Cardiac fibroblast (primary cell): ENCODE measurements at places on chromosomes 13 and 19.

- DNase-seq: no peak
Observed at GRCh38 chr13:74024856-74025255, 109.3 kb downstream of the KLF12 start.

- DNase-seq: no peak
Observed at GRCh38 chr13:61170856-61171255, 244.8 kb downstream of the PCDH20 start.

DNA sequence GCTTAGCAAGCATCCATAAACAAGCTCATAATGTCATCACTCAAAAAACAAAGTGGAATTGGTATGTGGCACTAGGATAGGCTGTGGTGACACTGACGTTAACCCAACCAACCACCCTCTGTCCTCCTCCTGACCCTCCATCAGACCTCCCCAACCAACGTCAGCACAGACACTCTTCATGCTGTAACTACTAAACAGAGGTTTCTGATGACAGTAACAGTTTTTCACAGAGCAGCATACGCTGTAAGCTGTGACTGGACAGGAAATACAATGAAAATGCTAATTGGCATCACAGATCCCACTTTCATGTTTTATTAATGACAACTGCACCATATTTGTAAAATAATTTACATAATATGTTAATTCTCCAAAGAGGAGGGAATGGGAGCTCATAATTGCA lies 238.0 kb downstream of the IRS2 start:
- DNase-seq: no peak

DNA sequence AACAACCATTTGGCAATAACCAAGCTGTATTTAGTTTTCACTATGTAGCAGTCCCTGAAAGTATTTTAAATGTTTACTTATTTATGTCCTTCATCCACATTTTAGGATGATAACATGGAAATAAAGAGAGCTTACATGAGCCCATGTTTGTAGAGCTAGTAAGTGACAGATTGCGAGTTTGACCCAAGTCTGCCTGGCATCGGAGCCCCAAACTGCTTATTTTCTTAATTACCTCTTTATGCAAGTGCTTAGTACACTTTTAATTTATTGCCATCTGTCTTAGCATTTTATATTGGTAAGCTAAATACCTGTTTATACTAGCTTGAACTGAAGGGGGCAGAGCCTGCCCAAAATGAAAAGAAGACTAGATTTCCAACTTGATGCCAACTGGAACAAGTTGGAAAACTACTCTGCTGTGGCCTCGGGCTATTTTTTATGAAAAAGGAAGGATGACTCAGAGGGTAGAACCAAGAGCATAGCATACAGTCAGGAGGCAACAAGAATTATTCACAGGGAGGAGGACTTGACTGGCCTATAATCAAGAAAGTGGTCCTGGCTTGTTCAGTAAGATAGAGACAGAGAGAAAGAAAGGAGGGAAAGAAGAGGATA lies 150.2 kb downstream of the NDFIP2 start:
- peak; percentile 73 for DNase-seq

DNA sequence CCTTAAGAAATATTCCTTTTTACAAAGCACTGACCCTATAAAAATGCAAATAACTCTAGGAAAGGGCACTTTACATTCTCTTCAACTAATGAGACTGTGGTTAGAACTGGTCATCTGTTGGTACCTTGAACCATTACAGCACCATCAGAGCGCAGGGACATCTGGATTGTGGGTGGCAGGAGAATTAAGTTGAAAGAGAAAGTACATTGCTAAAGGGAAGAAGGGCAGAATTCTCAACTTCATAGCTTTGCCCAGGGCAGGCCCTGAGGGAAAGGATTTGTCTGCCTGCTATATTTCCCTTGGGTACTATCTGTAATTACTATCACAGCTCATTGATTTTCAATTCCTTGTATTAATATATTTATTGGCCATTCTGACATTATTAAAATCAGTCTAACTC lies 196.8 kb downstream of the KLF12 start:
- no peak for DNase-seq

GRCh38 chr13:114146173-114146572 lies 13.8 kb upstream of the RASA3 start:
- no peak for DNase-seq

DNA sequence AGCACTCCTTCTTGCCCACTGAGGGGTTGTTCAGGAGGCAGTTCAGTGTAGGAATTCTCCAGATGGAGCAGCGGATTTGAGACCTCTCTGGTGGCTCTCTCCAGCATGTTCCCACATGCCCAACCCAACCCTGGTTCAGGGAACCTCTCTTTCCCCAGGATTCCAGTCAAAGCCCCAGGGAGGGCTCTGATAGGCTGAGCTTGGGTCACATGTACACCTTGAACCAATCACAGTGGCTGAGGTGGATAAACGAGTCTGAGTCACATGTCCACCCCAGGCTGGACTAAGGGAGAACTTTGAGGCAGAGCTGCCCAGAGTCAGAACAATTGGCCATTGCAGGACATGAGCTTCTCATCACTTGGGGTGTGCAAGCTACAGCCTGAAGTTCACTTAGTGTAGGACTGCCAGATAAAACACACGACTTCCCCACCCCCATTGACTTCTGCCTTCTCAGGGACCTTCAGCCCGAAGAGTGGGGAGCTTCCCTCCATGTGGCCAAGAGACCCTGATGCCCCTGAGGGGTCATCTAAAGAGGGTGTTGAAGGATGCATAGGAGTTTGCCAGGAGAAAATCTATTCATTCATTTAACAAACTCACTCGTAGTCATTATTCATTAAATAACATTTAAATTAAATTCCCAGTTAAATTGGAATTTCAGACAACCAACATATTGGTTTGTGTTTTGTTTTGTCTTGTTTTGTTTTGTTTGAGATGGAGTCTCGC lies 4.0 kb upstream of the MAST3 start:
- DNase-seq: no peak

DNA sequence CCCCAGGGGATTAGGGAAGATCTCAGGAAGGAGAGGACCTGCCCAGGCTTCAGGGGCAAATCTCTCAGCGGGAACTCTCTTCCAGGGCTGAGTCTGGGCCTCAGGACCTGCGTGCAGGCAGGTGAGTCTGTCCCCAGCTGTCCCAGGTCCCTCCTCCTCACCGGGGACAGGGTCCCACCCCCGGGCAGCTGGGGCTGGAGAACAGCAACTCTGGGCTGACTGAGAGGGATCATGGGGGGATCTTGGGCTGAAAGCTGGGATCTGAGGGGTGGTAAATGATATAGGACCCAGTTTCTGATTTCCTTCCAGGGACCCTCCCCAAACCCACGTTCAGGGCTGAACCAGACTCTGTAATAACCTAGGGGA lies 14.3 kb downstream of the LILRA1 start:
- no peak for DNase-seq

GRCh38 chr19:55453511-55454260 lies 7.8 kb downstream of the ISOC2 start:
- DNase-seq: no peak

DNA sequence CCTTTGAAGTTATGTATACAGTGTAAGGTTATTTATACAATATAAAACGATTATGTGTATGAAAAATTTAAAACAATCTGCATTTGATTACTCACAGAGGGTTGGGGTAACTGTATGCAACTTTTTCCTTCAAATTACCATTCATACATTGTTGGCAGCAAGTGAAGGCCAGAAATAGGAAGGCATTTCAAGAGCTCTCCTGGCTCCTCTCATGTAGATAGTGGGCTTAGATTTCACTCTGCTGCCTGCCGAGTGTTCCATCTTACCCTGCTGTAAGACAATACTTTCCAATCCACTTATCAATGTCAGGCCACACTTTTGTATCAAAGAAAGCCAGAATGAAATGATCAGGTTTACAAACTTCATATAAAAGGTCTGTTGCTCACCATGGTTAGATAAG lies 245.2 kb downstream of the DNAJC15 start:
- DNase-seq: peak; percentile 43

- no peak for DNase-seq
Observed at GRCh38 chr13:35140321-35140720, 198.3 kb downstream of the NBEA start.

DNA sequence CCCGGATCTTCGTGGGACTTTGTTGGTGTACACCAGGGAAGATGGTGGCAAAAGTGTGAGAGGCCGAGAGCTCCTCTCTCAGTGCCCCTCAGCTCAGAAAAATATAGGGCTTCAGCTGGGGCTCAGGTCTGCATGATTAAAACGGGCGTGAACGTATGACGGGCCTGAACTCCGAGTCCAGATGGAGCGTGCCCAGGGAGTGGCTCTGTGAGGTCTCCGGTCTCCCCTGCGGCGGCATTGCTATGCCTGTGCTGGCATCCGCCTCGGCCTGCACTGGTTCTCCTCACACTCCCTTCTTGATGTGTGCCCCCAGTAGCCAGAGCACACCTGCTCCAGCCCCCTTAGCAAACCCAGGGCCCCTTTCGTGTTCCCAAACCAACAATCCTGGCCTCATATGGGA lies 82.0 kb downstream of the TEX29 start:
- no peak for DNase-seq

- no peak for DNase-seq
Observed at GRCh38 chr13:75993241-75993640, 357.1 kb downstream of the LMO7 start.

- no peak for DNase-seq
Observed at GRCh38 chr13:109665781-109666249, 120.6 kb downstream of the IRS2 start.
